ENCODE measurements at places on chromosomes 12 and 14.

DNA sequence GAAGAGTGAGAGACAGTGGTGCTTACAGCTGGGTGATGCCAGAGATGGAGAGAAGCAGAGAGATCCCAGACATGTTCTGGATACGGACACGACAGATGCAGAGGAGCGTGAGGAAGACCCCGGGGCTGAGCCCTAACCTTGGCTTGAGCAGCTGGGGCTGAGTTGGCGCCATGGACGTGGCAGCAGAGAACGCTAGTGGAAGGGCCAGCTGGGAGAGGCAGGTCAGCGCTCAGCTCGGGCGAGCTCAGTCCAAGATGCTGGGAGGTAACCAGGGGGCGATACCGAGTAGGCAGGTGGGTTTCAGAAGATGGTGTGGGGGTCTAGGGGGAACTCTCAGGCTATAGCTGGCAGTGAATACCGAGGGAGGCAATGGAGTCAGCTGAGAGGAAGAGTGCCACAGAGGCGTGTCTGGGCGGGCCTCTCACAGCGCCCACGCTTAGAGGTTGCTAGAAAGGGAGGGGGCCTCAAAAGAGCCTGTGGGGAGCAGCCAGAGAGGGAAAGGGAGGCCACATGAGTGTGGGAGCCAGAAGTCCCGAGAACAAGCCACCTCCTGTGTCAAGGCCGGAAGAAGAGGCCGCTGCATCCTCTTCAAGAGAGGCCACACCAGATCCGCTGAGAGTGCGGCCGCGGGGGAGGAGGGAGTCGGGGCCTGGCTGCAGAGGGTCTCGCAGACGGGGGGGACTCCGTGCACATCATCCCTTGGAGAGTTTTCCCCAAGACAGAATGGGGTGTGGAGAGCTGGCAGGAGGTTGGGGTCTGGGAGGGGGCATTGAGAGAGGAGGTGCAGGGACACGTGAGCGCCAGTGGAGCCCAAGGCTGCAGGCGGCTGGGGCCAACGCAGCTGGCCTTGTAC is 57.0 kb upstream of the DIO3 start:
- DNase-seq: no peak

DNA sequence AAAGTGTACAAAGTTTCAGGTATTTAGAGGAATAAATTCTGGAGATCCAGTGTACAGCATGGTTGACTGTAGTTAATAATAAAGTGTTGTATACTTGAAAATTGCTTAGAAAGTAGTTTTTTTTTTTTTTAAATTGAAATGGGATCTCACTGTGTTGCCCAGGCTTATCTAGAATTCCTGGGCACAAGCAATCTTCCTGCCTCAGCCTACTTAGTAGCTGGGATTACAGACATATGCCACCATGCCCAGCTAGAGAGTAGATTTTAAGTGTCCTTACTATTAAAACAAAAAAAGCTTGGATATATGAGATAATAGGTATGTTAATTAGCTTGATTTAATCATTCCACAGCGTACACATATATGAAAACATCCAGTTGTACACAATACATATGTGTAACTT is 27.7 kb downstream of the FUT8 start:
- no peak for DNase-seq

- DNase-seq: no peak
Observed at GRCh38 chr14:23300687-23301223, 1.9 kb downstream of the PPP1R3E start.

- DNase-seq: no peak
Observed at GRCh38 chr12:113815031-113815430, 151.1 kb downstream of the RBM19 start.

- DNase-seq: no peak
Observed at GRCh38 chr12:43578782-43579181, 26.8 kb upstream of the ADAMTS20 start.

Measured in cortex of kidney (tissue), 1 donor.